ENCODE measurements at places on chromosomes 1 and 21.
A peak's percentile ranks its signal among the peaks of the same experiment; 100 is the strongest.

DNA sequence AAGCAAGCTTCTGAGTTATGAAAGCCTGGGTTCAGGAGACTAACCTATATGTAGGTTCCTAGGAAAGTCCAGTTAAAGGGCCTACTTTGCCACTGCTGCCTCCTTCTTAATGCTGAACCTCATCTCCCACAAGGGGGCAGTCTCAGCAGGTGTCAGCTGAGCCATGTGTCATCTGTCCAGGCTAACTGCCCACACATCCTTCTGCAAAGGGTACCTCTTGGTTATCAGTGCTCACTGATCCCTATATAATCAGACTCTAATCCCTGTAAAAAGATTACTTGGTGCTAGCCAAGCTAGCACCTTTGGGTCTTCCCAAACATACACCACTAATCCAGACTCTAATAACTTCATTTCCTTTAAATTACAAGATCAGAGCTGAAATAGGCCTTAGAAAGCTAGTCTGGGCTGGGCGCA is 9.0 kb downstream of the PRDX1 start:
- no peak overlapping the region for H3K27ac ChIP-seq
- no peak overlapping the region for H3K4me3 ChIP-seq
- H3K4me1 ChIP-seq, result no peaks in the 10 kb centered on the region
- H3K27me3 ChIP-seq, result no peaks in the 10 kb centered on the region
- peak; percentile 78 for DNase-seq

DNA sequence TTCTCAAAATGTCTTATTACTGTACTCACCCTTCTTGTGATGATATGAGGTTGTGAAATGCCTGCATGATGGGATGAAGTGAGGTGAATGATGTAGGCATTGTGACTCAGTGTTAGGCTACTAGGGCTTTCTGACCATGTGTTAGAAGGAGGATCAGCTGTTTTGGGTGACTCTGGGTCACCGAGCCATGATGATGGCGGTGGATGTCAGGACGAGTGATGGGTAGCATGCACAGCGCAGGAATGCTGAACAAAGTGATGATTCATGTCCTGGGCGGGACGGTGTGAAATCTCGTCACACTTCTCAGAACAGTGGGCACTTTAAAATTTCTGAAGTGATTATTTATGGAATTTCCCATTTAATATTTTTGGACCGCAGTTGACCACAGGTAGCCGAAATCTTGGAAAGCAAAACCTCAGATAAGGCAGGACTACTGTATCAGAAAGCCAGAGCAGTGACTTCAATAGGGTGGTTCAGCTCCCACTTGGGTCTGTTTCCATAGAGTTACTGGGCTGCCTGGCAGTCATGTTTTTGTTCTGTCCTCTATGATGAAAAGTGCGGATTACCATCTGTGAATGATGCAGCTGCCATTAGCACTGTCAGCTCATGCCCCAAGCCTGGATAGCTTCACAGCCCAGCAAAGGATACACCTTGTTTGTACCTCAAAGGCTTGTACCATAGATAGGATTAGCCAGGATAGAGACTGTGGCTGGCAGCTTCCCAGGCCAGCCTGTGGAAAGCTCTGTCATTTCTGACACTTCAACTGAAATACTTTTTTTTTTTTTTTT is 26.6 kb downstream of the IL6R start:
- H3K4me1 ChIP-seq, result peaks cover 27% of the 10 kb centered on the region
- H3K27ac ChIP-seq, result peak overlapping the region; percentile 81
- DNase-seq, result peak; percentile 99
- H3K27me3 ChIP-seq, result no peaks in the 10 kb centered on the region

- H3K4me3 ChIP-seq, result peak overlapping the region; percentile 82
- H3K27ac ChIP-seq, result peak overlapping the region; percentile 82
- DNase-seq, result peak; percentile 86
Observed at GRCh38 chr1:12615865-12616708, 1.9 kb downstream of the DHRS3 start.

DNA sequence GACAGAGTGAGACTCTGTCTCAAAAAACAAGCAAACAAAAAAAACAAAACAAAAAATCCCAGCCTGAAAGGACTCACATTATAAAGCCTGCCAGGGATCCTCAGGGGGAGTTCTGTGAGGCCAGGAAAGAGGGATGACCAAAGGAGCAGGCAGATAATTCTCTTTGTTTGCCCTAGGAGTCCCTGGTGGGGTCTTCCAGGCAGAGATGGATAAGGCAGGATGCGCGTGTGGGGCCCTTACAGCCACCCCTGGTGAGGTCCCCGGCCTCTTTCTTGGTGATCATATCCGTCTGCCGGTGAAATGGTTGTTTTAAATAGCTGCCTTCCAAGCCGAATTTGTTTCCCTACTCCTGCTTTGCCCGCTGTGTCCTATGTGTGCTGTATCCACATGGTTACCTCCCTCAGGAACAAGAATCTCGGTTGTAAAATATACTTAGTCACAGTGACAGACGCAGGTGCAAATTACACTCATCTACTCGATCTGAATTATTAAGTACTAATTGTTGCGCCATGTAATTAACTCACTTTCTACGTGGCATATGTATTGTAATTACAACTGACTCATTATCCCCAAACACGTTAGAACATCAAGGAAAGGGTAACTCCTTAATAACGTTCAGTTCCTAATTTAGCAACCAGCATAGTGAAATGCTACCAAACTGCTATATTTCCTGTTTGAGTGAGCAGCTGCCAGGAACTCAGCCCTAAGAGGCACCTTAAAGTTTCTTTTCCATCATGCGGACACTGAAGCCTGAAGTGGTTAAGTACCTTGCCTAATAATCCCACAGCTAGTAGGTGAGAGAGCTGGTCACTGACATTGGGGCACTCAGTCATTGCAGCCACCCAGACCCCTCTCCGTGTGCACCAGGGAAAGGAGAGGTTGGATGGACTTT is 106.4 kb downstream of the ZSCAN20 start:
- H3K27me3 ChIP-seq, result no peaks in the 10 kb centered on the region
- H3K36me3 ChIP-seq, result no peaks in the 10 kb centered on the region
- no peaks in the 10 kb centered on the region for H3K4me1 ChIP-seq
- DNase-seq, result no peak

GRCh38 chr21:34548781-34549376 is 36.9 kb upstream of the KCNE1 start:
- H3K36me3 ChIP-seq, result no peaks in the 10 kb centered on the region
- H3K4me3 ChIP-seq, result no peak overlapping the region
- DNase-seq, result no peak
- H3K27ac ChIP-seq, result no peak overlapping the region
- H3K4me1 ChIP-seq, result peaks cover 46% of the 10 kb centered on the region

GRCh38 chr1:15700508-15700907 is 16.4 kb downstream of the PLEKHM2 start:
- H3K27ac ChIP-seq, result no peak overlapping the region
- H3K4me1 ChIP-seq, result peaks cover 32% of the 10 kb centered on the region
- DNase-seq, result no peak
- H3K36me3 ChIP-seq, result no peaks in the 10 kb centered on the region
- H3K27me3 ChIP-seq, result no peaks in the 10 kb centered on the region

DNA sequence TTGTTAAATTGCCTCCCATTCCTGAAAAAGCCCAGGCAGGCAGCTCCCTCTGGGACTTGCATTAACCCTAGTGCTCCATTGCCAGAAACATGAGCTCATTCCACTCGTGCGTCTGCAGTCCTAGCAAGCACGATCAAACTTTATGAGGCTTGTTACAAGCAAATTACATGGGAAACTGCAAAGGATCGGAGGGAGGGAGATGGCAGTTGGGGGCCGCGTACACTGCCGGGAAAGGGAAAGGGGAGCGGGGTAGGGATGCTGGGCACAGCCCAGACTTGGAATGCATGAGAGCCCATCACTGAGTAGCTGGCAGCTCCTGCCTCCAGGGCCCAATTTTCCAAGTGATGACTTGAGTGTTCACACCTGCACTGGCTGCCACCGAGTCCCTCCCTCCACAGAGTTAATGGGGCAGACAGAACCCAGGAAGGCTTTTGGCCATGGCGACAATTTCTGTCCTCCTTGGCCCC is 169.9 kb downstream of the BRINP2 start:
- peak; percentile 13 for DNase-seq
- H3K4me1 ChIP-seq, result peaks cover 5% of the 10 kb centered on the region
- H3K27me3 ChIP-seq, result peaks cover 8% of the 10 kb centered on the region
- no peak overlapping the region for H3K27ac ChIP-seq

DNA sequence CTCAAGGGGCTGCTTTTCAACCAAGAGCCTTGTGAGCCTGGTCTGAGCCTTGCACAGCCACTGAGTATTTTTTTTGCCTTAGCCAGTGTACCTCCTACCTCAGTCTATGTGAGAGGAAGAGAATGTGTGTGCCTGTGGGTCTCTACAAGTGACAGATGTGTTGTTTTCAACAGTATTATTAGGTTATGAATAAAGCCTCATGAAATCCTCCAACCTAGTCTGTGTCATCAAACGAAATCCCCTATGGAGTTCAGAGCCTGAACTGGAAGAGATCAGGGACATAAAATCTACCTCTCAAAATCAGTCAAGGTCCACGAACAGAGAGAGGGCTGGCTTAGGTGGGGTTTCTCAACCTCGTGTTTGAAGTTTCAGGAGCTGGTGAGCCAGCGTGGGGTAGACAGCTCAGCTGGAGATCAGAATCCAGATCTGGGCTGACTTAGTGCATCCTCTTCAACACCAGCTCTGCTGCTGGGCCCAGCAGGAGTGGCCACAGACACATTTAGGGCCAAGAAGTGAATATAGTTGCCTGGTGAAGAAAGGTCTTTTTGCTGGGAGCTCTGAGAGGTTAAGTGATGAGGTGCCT is 8.2 kb downstream of the XKR8 start:
- H3K4me3 ChIP-seq, result no peak overlapping the region
- H3K36me3 ChIP-seq, result no peaks in the 10 kb centered on the region
- H3K27me3 ChIP-seq, result no peaks in the 10 kb centered on the region
- peak; percentile 46 for DNase-seq
- peaks cover 50% of the 10 kb centered on the region for H3K4me1 ChIP-seq

DNA sequence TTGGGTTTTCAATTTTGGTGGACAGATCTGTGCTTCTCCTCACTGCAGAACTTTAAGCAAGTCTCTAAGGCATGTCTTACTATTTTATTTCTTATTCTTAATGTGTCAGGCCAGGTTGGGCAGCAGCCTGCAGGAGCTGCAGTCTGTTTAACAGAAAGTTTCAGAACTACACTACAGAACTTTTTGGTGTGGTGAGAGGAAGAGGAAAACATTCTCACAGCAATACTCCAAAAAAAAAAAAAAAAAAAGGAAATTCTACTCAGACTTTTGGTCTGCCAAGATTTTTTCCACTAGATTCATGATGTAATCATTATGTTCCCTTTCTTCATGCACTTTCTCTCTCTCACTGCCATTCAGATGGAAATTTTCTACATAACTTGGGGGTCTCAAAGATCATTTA is 255.2 kb downstream of the COL11A1 start:
- H3K4me1 ChIP-seq, result peaks cover 34% of the 10 kb centered on the region
- H3K4me3 ChIP-seq, result no peak overlapping the region
- no peaks in the 10 kb centered on the region for H3K36me3 ChIP-seq

DNA sequence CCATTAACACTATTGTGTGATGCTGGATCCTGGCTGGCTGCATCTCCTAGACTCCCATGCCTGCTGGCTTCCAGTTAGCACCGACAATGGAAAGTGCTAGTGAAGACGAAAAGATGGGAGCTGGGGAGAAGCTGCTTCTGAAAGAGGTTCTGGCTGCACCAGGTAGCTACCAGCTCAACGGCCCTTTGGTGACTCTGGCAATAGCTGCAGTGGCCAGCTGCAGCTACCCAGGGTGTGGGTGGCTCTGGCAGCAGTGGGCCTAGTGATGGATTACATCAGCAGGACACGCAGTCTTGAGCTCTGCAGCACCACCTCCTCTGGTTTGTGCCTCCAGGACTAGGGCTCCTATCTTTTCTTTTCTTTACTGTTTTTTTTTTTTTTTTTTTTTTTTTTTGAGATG is 662.6 kb downstream of the MATN1 start:
- H3K36me3 ChIP-seq, result no peaks in the 10 kb centered on the region
- no peak for DNase-seq
- H3K4me1 ChIP-seq, result peaks cover 3% of the 10 kb centered on the region
- H3K27me3 ChIP-seq, result peaks cover 9% of the 10 kb centered on the region
- no peak overlapping the region for H3K4me3 ChIP-seq

DNA sequence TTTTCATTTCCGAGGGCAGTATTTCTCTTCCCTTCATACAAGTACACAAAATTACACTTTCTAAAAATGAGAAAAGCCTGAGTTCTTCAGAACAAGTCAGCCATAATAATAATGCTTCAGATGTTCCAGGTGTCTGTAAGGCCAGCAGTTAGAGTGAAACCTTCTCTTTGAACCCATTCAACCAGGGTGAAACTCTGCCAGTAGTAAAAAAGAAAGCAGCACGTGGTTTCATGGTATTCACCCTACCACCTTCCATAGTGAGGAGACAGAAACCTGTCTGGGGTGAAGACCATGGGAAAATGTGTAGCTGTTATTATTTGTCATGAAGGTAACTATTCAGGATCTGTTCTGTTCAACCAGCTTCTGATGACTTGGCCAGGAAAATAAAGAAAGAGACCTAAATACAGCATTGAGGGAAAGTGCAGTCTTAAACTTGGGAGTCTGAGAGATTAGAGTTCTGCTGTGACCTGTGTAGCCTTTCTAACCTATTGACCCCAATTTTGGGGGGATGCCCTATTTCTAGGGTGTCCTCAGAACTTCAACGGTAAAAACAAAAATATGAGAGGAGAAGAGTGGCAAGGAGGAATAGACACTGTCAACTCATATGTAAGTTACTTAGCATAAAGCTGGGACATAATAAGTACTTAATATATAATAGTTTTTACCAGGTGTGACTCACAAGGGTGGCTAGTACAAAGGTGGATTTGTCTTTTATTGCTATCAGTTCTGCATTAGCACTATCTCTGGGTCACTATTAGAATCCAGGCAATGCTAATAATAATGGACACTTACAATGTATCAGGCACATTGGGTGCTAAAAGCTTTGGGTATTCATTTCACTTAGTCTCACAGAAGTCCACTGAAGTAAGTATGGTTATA is 70.0 kb upstream of the TNFSF4 start:
- no peak overlapping the region for H3K4me3 ChIP-seq
- no peaks in the 10 kb centered on the region for H3K36me3 ChIP-seq
- no peak for DNase-seq
- H3K4me1 ChIP-seq, result peaks cover 11% of the 10 kb centered on the region

DNA sequence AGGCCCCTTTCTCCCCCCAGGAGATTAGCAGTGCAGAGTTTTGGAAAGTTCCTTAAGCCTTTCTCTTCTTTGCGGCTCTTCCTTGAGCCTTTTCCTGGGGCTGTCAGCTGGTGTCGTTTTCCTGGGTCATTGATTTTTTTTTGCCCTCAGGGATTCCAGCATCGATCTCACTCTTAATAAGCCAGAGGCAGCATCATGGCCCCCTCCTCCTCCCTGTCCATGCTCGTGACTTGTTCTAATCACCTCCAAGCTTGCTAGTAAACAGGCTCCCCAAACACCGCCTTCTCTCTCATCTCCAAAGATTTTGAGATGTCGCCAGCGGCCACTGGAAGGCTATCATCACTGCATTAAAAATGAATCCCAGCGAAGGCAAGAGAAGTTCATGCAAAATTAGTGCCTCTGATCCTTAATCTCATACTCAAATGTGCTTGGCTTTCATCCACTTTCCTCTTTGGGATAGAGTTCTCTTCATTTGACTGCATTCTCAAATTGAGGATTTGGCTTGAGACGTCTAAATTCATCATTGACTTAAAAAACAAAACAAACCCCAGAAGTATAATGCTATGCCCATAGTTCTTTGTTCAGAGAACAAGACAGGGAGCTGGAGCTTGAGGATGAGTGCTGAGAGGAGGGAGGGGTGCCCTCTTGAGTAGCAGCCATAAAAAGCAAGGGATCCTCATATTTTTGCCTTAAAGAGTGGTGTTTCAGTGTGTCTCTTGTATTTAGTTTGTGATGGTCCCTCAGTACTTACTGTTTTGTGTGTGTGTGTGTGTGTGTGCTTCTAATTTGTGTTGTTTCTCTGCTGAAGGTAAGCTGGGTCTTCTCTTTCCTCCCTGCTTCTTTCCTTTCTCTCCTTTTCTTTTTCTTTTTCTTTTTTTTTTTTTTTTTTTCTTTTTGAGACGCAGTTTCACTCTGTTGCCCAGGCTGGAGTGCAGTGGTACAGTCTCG is 3.2 kb downstream of the EVA1C start:
- H3K36me3 ChIP-seq, result no peaks in the 10 kb centered on the region
- no peaks in the 10 kb centered on the region for H3K4me1 ChIP-seq
- no peak overlapping the region for H3K4me3 ChIP-seq
- H3K27me3 ChIP-seq, result no peaks in the 10 kb centered on the region
- no peak for DNase-seq

Measured in GM23248 (cell line).